ENCODE measurements at places on chromosomes 11 and 22.

GRCh38 chr22:44461614-44462013 is 36.4 kb downstream of the RTL6 start:
- DNase-seq, result no peak

DNA sequence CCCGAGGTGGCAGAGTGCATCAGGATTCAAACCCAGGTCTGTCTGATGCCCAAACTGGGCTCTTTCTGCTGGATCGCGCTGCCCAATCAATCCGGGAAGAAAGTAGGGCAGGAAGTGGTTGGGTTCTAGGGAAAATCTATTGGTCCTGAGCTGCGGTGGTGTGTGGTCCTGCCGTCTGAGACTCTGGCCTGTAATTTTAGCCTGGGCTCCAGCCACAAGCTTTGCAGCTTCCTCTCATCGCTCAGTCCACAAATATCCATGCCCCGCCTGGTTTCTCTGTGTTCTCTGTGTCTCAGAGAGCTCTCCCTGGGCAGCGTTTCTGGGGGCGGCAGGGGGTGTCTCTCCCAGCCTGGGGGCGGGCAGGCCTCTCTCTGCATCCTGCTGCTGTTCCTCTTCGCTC is 18.7 kb downstream of the CACNG2 start:
- no peak for DNase-seq

- no peak for DNase-seq
Observed at GRCh38 chr11:119188067-119188466, 2.8 kb downstream of the NHERF4 start.

GRCh38 chr11:3964056-3964455 is 108.6 kb downstream of the STIM1 start:
- DNase-seq, result no peak

DNA sequence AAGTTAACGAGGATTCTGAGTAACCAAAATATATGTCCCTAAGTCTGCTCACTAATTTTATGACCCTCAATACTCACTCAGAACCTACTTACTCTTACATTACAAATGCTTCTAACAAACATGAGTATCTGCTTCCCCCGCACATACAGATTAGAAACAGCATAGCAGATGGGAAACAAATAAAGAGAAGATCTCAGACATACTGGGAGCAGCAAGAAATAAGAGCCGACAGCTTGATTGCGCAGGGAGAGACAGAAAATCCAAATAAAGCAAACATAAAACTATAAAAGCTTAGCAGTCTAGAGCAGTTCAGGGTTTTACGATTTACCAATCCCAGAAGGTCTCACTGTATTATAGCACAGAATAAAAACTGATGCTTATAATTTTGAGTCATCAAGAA is 89.1 kb upstream of the DBX1 start:
- DNase-seq, result no peak

DNA sequence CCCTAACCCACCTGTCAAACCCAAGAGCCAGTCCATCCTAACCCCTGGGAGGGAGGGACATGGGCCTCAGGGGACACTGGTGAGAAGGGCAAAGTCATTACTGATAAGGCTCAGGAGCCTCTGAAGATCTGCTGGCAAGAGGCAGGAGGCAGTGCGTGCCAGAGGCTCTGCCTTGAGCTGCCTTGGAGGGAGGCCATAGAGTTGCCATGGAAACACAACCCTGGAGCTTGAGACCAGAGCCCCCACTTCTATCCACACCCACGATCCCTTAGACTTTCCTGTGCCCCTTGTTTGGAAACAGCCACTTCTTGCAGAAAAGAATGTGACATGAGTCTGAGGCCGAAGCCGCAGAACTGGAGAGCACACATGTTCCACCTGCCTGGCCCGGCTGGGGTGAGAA is 89.7 kb upstream of the CSNK2A3 start:
- no peak for DNase-seq

GRCh38 chr11:57658023-57658361 is 430 bp downstream of the CLP1 start:
- no peak for DNase-seq

- DNase-seq, result no peak
Observed at GRCh38 chr22:25403811-25404471, 160.5 kb upstream of the GRK3 start.

DNA sequence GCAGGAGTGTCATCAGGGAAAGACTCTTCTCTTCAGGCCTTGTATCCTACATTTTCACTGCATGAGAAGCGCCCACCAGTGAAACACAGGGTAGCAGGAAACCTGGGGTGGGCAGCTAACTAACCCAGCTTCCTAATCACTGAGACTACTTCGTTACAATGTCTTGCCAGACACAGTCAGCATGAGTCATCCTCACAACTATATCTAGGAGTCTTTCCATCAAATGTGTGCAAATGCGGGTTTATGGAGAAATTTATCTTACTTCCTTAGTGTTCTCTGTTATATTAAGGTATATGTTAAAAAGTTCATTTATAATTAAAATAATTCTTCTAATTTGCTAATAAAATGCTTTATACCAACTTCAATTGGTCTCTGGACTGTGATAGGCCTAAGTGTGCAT is 79.9 kb upstream of the RAB1B start:
- DNase-seq, result peak; percentile 39

DNA sequence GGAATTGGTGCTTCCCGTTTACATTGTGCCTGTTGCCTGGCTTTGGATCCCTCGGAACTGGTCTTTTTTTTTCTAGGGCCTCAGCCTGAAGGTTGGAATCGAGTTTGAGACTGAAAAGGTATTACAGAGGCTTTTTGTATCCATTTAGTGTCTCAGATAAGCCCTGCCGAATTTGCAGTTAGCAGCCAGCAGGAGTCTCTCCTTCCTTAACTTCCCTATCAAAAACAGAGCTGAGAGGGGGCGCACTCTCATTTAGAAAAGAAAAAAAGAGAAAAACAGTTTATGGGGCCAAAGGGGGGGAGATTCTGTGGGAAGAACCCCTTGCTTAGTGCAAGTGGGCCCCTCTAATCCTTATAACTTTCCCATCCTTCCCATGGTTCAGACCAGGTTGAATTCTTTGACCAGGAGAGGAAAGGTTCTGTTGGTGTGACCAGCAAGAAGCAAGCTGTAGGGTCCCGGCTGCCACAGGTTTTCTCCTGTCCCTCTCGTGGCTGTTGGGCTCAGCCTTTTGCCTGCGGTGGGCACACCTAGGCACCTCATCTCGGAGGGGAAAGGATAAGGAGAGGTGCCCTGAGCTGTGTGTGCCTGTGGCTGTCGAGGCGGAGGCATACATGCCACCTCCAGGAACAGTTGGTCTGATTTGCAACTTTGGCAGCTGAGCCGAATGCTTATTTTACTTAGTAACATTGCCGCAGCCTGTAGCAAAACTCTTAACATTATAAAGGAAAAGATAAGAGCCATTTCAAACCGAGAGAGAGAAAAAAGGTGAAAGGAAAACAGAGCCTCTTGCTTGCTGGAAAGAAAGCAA is 565.0 kb upstream of the CNTN5 start:
- DNase-seq, result no peak

DNA sequence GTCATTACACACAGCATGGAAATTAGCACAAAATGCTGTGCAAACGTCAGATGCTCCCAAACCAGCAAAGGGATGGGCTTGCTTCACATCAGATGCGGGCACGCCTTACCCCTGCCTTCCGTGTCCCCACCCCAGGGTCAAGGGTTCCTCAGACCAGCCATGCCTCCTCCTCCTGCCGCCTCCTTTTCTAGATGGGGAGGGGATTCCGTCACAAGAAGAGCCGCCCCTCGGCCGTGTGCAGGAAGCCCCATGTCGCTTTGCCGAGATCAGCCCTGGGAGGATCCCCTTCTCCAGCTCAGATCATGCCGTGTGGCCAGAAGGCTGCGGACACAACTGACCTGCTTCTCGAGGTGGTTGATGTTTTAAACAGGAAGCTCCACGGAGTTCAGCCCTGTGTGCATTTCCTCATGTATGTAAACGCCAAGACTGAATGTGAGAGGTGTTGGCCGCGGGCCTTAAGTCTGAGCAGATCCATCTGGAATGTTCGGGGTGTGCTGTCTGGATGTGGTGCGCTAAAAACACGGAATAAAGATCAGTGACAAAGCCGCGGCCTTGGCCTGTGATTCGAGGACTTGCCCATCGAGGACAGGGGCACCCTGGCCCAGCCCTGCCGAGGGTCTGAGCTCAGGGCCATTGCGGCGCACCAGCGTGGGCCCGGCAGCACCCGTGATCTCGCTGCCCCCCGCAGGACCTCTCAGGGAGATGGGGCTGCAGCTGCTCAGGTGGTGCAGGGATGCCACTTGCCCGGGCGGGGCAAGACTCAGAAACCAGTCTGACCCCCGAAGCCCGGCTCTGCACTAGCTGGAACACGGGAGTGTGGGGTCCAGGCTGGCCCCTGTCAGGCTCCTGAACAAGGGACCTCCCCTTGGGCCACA is 412.9 kb downstream of the TBC1D22A start:
- DNase-seq, result no peak

DNA sequence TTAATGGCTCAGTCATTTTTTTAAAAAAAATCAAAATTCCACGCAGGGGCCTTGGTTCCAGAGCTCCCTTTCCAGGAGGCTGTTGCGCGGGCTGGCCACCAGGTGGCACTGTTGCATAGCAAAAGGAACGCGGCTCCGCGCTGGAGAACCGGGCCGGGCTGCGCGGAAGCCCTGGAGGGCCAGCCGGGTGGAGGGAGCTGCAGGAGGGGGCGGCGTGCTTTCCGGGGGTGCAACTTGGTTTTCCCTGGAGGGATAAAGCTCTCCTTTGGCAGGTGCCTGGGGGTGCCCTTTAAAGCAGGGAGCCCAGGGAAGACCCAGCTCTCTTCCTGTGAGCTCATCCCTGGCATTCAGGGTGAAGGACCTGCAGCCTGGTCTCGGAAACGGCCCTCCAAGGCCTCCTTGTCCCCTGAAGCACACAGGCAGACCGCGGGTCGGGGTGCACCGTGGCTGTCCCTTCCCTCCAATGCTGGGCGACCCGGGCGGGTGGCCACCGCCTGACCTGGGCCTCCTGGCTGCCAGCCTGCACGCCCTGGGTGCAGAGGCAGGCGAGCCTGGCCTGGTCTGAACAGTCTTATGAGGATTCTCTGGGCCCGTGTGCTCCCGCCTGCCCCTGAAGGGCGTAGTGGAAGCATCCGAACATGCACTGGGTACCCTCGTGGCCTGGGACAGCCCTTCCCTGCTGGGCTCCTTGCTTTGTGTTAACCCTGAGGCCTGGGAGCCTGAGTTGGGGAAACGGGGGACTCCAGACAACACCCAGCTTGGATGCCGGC is 23.4 kb downstream of the KRTAP5-5 start:
- DNase-seq, result peak; percentile 8

DNA sequence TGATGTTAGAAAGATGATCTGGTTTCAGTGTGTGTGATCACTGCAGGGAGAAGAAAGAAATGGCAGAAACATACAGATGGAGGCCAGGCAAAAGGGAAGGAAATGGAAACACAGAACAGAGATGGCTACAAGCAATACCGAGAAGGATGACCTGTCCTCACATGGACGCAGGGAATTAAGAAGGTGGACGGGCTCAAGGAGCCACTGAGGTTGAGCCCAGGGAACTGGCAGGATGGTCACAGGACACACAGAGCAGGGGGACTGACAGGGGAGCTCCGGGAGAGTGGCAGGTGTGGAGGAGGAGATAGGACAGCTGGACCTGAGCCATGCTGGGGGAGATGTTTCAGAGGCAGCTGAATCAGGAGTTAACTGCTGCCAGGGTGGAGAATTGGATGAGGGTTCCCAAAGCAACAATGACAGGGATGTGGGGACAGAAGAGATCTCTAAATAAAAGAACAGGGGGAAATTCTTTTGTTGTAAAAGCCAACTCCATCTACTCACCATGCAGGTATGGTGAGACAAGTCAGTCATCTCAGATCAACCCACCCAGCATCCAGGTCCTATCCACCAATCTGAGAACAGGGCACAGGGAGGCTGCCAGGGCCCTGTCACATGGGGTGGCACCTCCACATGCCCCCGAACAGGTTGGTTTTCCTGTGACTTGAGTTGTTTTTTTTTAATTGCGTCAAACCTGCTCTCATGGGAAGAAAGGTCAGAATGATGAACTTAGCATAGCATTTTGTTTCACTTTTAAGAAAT is 26.3 kb downstream of the KLHL22 start:
- DNase-seq, result no peak

DNA sequence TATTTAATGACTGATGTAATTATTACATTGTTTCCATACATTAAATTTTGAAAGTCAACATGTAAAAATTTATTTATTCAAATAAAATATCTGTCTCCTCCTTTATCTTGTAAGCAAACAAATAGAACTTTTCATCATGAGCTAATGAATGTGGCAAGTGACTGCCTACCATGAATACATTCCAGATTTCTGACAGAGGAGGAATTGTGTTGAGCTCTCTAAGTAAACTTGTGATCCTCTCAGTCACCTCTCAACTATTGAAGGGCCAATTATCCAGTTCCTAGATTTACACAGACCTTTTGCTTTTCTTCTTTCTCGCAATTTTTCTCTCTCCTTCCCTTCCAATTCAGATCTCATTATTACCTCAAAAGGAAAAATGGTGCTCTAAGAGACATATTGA is 21.5 kb downstream of the PRRG4 start:
- DNase-seq, result no peak

- no peak for DNase-seq
Observed at GRCh38 chr22:28180804-28181731, 262.0 kb upstream of the PITPNB start.

GRCh38 chr11:37110385-37110784 is 512.3 kb upstream of the RAG2 start:
- DNase-seq, result no peak

GRCh38 chr11:65927904-65928397 is 8.7 kb downstream of the DRAP1 start:
- DNase-seq, result no peak

GRCh38 chr11:5232176-5232575 is 2.1 kb downstream of the HBD start:
- no peak for DNase-seq

- DNase-seq, result no peak
Observed at GRCh38 chr11:72721689-72722049, 30.5 kb downstream of the ARAP1 start.

GRCh38 chr11:120137611-120138521 is at the start of gene TRIM29:
Gene TRIM29, minus strand, starts transcription at chr11:120138113. Its CDS starts 82 bp downstream, at chr11:120138031.
- no peak for DNase-seq

DNA sequence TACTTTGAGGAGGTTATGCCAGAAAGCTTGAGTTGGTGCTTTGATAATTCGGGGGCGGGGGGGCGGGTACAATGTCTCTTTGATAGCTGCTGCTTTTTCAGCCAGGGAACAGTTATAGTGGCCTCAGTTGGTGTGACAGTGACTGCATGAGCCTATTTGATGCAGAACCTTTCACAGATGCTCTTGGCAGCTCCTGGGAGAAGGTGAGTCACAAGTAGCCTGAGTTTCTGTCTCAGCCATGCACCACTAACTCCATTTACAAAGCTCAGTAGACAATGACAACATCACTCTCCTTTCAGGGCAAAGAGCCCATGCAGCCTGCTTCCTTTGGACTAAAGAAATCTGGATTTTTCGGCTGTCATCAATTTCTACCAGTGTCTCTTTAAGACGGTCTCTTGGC is 42.1 kb upstream of the SEZ6L start:
- DNase-seq, result no peak

GRCh38 chr11:114059984-114060391 is 477 bp downstream of the ZBTB16 start:
- DNase-seq, result no peak

DNA sequence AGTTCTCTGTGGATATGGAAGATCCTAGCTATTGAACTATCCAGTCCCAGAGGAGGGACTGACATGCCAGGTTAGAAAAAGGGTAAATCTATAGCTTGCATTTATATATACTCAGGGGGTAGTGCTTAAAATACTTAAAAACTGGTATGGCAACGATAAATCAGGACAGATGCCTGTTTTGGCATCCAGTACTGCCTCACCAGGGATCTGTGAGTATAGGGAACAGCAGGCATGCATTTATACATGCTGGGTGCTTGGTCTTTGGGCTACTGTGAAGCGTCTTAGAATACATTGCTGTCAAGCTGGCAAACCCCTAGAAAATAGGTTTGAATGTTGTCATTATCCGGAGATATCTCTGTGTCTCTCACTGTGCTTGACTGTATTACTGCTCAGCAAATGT is 94.2 kb upstream of the DRD2 start:
- no peak for DNase-seq
